SW 1271 (cell line): ENCODE measurements at places on chromosomes 1 and 21.

DNA sequence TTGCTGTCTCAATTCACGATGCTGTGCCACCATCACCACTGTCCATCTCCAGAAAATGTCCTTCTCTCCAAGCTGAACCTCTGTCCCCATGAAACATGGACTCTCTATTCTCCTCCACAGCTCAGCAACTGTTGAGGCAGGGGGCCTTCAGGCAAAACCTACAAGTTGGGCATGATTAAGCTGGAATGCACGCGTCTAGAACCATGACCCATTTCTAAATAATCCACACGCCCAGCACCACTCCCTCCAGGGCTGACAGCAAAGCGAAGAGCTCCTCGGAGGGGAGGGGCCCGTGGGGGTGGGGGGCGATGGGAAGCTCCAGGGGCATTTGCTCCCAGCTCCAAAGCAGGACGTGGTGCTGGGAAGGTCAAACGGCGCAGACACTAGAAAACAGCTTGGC is 3.3 kb upstream of the HES5 start:
- no peak for DNase-seq

DNA sequence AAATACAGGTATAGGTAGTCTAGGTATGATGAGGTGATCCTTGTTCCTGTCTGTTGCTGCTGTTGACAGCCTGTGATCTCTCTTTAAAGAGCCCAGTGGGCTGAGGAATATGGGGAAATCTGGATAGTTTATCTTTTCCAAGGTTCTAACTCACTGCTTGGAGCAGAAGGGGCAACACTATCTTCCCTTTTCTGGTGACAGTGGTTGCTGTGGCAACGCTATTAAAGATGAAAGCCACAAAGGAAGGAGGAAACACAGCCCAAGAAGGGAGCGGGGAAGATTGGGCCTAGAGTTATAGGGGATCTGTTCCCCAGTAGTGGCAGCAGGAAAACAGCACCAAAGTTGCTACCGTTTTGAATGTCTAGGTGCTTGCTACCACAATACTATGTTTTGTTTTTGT is 8.8 kb downstream of the PCP4L1 start:
- no peak for DNase-seq

DNA sequence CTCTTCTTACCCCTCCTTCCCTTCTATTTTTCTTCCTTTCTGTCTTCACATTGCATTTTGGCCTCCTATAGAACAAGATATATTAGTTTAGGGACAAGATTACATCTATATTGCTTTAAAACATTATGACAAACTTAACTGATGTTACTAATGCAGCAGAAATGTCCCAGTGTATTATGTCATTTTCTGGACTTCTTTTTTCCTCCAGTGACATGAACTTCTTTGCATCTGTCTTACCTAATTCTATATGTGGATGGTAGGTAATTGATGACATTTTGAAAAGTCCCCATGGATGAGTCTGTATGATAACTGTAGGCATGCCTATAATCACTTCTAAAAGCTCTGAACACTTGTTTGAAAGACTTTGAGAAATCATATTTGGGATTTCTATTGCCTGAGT is 89.5 kb downstream of the FNBP1L start:
- DNase-seq = no peak

DNA sequence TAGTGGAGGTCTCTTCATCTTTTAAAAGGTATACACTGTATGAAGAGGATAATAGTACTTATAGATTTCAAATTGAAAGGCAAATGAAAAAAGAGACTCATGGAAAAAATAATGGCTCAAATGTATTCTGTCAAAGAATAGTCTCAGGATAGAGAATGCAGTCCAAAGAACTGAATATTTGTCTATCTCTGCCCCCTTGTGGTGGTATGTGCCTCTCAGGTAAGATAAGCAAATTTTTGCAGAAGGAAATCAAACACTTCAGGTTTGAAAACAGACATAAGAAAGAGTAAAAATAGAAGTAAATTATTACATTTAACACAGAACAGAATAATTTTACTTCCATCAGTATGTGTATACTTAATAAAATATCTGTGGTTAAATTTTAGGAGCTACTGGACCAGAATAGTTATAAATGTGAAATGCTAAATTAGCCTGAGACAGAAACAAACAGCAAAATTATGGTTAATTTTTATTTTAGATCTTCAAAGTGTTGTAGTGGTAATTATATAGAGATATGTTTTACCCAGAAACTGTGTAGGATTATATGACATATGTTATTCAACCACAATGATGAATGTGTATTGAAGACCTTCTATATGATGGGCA is 164.4 kb upstream of the PALMD start:
- no peak for DNase-seq

DNA sequence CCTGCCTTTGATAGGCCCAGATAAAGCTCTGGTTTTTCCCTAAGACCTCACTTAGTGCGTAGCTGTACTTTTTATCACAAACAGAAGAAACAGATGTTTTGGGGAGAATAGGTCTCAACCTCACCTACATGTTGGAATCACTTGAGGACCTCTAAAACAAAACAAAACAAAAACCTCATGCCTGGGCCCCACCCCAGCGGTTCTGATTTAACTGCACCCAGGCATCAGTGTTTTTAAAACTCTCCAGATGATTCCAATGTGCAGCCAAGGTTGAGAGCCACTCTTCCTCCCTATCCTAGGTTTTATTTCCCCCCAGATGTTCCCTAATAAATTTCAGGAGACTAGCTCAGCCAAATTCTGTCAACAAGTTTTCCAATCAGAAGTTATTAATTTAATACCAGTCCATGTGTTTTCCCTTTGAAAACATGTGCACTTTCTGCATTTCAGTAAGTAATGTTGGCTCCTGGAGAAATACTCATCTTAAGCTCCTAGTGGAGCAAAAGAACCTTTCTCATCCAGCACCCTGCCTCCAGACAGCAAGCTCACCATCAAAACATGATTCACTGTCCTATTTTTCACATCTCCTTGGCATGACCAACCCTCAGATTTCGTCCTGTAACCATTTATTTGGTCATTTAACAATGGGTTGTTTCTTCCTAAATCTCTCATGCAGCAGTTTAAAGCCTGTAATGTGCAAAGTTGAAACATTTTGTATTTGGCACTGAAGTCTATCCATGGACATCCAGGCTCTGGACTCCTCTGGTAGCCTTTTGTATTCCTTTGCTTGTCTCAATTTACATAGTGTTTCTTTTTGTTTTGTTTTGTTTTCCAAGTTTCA is 27.5 kb downstream of the LRRC8C start:
- DNase-seq = no peak

DNA sequence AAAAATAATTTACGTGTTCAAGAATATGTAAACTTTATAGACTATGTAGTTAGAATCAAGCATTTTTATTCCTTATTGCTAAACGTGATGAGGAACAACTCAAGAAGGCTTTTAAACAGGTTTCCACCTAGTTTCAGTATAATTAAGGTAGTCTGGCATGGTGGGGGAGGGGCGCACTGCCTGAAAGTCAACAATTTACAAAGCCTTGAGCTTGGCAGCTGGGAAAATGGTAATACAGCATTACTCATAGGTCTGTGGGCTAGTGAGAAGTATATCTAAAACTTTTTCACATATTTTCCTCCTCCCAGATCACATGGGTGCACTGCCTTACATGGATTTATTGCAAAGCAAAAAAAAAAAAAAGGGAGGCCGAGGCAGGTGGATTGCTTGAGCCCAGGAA is 75.2 kb downstream of the EVI5 start:
- DNase-seq = no peak

DNA sequence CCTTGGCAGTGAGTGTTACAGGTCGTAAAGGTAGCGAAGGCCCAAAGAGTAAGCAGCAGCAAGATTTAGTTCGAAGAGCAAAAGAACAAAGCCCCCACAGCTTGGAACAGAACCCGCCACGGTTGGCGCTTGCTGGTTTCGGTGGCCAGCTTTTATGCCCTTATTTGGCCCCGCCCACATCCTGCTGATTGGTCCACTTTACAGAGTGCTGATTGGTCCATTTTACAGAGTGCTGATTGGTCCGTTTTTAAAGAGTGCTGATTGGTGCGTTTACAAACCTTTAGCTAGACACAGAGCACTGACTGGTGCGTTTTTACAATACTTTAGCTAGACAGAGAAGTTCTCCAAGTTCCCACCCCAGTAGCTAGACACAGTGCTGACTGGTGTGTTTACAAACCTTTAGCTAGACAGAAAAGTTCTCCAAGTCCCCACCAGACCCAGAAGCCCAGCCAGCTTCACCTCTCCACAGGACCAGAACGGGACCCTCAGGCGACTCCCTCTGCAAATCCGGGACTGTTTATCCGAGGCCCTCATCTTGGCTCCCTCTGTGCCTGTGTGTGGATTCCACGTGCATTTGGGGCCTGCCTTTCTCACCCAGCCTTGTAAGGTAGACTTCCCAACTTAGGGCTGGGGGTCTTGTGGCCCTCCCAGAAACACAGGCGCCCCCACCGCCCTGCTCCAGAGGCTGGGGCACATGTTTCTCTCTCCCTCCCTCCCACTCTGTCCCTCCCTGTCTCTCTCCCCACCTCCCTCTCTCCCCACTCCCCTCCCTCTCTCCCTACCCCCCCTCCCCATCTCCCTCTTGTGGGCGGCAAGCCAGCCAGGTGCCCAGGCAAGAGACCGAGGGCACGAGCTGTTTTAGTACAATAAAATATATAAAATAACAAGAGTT is 12.6 kb downstream of the FTCD start:
- no peak for DNase-seq

DNA sequence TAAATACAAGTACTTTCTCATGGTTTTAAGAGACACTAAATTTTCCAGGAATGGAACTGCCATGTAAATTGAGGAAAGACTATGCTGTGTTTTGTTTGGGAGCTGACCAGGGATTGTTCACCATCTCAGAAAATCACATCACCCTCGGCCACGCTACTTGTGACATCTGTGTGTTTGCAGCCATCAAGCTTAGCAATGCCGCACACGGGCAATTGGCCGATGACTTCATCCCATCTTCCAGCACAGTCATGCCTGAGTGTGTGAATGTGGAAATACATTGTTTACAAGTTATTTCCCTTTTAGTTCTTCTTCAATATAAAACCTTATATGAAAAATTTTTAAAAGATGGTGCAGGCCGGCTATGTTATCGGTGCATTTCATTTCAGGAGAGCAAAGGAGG is 121.6 kb downstream of the GLIS1 start:
- no peak for DNase-seq

DNA sequence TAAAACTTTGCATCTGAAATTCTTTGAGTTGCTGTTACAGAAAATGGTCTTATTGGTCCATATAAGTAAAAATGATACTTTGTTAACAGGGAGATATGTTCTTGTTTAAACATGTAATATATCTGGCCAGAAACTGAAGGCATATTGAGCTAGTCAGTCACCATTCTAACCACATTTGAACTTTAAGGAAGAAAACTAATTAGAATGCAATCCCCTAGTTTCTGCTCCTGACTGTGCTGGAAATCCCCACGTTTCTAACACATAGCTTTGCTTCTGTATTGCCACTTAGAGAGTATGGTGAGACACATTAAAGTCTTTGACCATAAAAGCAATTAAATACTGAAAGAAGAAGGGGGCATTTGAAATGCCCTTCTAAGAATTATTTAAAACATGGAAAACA is 32.1 kb upstream of the HIVEP3 start:
- DNase-seq = no peak

- DNase-seq = no peak
Measured at GRCh38 chr1:186165303-186165702, 209.8 kb downstream of the TPR start.
